ENCODE measurements at places on chromosomes 6 and 20.

- DNase-seq = no peak
Observed at GRCh38 chr6:80639181-80639629, 532.7 kb downstream of the BCKDHB start.

GRCh38 chr20:44419131-44419844 is 56.4 kb upstream of the TTPAL start:
- DNase-seq = no peak

DNA sequence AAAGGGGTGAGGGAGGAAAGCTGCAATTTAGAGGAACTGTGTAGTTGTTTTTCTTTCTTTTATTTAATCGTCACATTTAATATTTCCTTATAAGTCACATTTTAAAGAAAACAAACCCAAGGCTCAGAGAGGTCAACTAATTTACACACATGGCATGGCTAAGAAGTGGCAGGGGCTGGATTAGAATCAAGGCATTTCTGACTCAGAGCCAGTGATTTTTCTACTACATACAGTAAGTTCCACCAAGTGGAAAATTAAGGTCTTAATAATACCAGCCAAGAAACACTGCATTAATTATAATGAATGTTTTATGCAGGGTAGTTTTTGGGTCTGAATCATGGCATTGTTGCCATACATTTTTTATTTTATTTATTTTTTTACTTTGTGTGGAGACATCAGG is 607.7 kb upstream of the CITED2 start:
- DNase-seq = no peak

DNA sequence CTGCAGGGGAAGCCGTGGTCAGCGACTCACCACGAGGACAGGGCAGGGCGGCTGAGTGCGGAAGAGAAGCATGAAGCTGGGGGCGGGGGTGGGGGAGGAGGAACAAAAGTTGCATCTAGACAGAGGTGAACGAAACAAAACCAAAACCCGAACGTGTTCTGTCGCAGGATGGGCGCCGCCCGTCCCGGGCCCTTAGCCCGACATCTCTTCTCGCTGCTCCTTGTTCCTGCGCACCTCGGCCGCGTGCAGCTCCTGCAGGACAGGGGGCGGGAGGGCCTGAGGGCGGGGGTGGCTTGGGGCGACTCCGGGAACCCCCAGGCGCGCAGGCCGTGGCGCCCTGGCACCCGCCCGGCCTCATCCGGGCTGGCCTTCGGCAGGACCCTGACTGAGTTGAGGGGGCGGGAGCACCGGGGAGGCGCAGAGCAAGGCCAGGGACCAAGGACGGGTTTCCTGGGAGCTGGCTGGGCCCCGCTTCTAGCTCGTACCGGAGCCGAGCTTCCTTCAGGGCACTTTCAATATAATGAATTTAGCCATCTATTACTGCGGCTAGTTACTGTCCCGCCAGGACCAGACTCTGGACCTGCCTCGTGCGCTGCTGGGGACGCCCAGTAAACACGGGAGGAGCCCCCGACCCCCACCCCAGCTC is 12.0 kb downstream of the STMN3 start:
- peak; percentile 73 for DNase-seq

DNA sequence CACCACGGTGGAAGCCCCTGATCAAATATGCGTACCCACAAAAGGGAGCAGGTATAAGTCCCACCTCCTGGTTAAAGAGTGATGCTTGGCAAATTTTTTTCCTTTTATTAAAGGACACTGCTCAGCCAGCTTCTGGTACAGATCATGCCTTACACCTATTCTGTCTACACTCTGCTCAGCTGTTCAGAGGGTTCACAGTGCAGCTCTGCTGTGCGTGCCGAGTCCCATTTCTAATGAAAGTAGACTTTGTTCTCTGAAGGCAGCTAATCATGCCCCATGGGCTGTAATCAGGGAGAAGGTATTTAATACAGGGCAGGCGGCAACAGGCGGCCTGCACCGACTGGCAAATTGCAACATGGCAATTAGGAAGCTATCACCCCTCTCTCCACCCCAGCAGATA is 16.3 kb downstream of the LRRC73 start:
- no peak for DNase-seq

- no peak for DNase-seq
Observed at GRCh38 chr6:27888566-27888965, 23.6 kb downstream of the OR2B2 start.

All from CD8-positive, alpha-beta T cell (primary cell).